ENCODE measurements at places on chromosomes 16 and 17.

DNA sequence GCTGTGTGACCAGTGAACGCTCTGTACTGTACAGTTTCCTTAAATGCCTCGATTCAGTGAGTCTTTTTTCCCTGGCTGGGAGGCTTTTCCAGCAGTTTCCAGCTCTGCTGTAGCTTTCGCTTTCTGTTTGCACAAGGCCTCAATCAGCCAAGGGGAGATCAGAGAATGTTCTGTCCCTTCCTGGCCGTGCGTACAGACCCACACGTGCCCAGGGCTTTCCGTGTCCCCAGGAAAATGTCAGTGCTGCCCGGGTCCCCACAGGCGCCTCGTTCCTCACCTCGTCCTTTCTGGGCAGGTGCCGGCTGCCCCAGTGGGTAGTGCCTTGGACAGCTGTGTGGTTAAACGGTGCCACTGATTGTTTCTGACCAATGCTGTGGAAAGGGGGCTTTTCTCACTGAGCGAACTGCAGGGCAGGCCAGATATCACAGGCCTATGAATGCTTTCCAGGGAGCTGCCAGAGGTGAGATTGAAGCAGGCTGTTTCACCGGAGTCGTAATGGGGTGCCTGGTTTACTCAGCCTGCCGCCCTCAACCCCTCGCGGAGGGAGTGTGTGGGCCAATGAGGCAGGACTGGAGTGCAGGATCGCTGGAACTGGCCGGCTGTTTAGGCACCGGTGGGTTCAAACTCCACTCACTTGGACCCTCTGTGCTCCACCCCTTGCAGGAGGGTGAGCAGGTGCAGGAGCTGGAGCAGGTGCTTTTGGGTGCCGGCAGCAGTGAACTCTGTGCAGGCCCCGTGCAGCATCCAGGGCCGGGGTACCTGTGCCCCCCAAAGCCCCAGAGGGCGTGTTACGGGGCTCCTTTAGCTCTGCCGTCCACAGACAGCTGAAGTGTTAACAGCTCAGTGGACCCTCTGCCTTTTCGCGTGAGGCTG lies 44.4 kb downstream of the ZNF778 start:
- no peak for DNase-seq

DNA sequence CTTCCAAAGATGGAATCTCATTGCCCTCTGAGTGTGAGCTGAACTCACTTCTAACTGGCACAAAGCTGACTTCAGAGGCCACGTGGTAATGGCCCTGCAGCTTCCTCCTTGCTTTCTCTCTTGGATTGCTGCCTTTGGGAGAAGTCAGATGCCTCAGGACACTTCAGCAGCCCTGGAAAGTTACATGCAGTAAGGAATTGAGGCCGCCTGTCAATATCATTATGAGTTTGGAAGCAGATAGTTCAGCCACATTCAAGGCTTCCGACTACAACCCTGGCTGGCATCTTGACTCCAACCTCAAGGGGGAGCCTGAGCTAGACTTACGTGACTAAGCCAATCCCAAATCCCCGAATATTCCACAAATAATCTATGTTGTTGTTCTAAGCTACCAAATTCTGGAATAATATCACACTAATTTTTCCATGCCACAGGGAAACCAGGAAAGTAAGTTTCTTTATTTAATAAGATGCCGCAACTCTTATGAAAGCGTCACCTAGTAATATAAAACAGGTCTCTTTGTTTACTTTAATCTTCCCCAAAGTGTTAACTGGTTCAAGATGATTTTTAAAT lies 13.6 kb downstream of the CEP20 start:
- DNase-seq, result peak; percentile 84

GRCh38 chr16:57472665-57473060 lies 10.2 kb downstream of the POLR2C start:
- no peak for DNase-seq

- DNase-seq, result no peak
Observed at GRCh38 chr17:57050306-57050705, 34.7 kb upstream of the AKAP1 start.

GRCh38 chr16:66486773-66487579 lies 59.9 kb downstream of the BEAN1 start:
- DNase-seq, result peak; percentile 93

DNA sequence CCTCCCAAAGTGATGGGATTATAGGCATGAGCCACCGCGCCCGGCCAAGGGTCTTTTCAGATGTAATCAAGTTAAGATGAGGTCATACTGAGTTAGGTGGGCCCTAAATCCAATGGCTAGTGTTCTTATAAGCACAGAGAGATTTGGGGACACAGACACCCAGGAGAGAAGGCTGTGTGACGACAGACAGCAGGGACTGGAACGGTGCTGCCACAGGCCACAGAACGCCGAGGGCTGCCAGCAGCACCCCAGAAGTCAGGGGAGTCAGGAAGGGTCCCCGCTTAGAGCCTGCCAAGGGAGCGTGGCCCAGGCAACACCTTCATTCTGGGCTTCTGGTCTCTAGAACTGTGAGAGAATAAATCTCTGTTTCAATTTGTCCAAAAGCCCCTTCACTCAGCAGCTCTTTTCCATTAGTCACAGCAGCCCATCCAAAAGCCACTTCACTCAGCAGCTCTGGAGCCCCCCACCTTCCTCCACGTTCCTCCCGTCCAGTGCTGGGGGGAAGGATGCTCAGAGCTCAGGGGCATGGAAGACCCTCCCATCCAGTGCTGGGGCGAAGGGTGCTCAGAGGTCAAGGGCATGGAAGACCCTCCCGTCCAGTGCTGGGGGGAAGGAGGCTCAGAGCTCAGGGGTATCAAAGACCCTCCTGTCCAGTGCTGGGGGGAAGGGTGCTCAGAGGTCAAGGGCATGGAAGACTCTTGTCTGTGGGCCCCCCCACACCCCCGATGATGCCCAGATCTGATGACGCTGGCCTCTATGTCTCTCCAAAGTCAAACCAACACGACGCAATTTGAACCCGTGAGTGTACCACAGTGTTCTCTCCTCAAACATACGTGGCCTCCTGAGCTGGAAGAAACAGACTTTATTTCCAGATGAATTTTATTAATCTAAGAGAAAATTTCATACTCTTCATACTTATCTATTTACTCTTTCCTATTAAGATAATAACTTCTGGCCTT lies 11.9 kb downstream of the RAB40B start:
- no peak for DNase-seq

DNA sequence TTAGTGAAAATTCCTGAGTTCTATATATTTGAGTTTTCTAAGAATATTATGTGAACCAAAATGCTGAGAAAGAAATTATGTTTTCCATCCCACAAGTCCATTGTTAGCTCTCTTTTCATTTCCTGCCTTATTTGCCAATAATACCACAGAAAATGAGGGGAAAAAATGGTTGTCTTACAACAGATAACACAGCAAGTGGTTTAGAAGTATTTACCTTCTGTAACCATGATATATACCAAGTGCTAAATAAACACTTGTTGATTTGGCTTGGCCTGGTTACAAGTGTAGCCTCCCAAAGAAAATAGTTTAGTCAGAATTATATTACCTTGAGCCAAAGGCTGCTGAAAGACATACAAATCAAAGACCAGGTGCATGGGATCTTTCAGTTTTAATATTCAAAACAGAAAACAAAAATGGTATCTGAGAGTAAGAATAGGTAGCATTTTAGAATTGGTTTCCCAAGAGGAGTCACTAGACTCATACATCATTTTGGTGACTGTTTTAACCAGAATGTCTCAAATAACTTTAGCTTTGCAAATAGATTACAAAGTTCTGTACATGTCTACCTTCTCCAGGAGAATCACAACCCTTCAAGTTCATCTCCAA lies 439.8 kb upstream of the DYNLRB2 start:
- DNase-seq, result no peak

DNA sequence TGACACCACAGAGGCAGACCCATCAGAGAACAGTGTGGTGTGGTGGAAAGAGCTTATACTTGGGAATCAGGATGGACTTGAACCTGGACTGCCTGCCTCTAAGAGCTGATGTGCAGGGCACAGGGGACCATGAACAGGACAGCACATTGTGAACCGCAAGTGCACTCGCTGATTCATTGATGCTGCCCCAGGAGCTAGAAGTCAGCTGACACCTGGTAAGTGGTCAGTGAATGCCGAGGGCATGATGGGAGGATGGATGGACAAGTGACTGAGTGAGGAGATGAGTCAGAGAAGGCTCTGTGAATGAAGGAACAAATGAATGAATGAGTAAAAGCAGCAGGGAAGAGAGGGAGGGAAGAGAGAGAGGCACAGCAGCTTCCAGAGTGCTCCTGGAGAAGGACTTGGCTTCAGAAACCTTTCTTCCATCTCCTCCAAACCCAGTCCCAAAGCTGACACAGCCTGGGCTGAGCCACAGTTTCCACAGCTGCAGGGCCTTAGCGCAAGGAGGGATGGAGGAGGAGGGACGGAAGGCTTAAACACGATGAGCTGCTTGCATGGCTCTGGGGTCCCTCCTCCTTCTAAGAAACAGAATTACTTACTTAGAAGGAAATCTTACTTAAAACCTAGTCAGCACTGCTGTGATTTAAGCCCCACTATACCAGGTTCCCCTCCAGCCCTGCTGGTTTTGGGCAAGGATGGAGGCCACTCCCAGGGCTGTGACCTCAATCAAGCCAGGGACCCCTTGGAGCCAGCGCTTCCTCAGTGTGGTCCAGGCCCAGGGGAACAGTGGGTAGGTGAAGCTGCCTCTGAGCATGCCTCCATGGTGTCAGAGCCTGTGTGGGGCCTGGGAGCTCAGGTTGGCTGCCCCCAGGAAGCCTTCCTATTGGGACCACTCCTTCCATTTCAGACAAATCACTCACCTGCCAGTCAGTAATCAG lies 184.6 kb downstream of the TMEM132E start:
- no peak for DNase-seq

- peak; percentile 85 for DNase-seq
Observed at GRCh38 chr16:85123891-85124635, 11.8 kb upstream of the CIBAR2 start.

DNA sequence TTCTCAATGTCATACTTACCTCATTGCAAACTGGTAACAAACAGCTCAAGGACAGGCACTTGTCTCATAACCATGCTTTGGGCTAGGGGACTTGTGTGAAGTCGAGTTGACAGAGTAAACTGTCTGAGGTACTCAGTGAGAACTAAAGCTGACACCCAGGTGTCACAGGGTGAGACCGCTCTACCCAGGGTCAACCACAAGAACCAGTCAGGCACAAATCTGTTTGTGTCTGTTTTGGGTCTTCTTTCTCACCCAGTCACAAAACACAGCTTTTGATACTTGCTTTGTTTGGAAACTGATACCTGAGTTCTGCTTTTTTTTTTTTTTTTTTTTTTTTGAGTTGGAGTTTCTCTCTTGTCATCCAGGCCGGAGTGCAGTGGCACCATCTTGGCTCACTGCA lies 161.1 kb downstream of the STX8 start:
- no peak for DNase-seq

DNA sequence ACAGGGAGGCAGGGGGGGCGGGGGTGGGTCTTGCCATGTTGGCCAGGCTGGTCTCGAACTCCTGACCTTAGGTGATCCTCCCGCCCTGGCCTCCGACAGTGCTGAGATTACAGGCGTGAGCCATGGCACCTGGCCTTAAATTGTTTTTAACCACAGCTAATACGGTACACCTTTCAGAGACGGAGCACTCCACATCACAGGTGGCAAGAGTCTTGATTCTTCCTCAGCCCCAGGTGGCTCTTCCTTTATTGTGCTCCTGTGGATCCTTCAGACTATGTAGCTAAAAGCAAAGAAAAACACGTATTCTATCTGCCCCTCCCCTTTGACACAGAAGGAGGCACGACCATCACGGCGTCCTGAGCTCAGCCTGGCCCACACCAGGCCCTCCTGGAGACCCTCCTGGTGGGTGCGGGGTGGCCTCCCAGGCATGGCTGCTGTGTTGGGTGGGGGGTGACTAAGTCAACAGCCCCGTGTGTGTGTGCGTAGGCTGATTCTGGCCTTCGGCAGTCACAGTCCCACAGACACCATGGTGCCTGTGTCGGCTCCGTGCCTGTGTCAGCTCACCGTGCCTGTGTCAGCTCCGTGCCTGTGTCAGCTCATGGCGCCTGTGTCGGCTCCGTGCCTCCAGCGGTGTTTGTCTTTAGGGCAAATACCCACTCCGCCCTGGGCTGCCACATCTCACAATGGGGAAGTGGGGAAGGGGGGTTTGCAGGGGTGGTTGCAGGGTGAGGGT lies 10.8 kb upstream of the SECTM1 start:
- no peak for DNase-seq

GRCh38 chr17:81518785-81519283 lies 6.2 kb upstream of the ACTG1 start:
- no peak for DNase-seq

- no peak for DNase-seq
Observed at GRCh38 chr17:55458287-55458900, 36.8 kb upstream of the MMD start.

- no peak for DNase-seq
Observed at GRCh38 chr17:6070913-6071511, 833 bp downstream of the WSCD1 start.

DNA sequence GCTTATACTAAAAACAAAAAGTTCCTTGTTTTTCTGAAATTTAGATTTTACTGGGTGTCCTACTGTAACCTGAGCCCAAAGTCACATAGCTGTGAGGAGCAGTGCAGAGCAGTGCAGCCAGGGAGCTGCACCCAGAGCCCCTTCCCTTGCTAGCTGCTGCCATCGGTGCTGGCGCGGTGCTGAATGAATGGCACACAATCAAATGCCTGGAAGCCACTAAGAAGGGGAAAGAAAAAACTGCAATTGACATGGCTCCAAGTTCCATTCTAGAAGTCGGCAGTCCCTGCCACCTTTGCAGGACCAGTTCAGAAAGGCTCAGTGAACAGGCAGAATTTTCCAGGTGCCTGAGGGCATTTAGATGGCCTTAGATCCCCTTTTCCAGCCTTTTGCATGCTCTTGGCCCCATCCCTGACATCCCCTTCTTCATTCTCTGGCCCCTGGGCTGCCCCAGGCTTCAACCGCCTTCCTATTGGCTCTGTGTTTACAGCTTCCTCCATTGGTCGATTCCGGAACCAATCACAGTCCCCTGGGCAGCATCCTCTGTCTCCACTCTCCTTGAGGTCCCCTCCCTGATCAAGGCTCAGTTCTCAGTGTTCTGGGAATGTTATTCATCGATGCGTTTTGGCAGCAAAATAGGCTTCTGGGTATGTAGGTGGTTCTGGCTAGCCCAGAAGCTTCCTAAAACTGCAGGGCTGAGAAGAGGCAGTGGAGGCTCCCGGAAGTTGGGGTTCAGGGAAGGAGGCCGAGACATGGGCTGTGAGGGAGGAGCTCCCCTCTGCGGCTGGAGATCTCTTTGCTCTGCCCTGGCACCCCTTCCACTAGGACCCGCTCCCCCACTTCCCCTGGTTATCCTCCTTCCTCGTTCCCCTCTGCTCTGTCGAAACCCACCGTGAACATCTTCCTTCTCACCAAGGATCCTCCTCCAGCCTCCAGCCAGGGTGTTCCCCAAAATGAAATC lies 37.9 kb downstream of the ATP2C2 start:
- no peak for DNase-seq

GRCh38 chr16:15521390-15521757 lies 87.0 kb downstream of the BMERB1 start:
- DNase-seq, result peak; percentile 1

- peak; percentile 57 for DNase-seq
Observed at GRCh38 chr17:31248986-31249834, 47.8 kb downstream of the OMG start.

GRCh38 chr16:12265108-12265507 lies 288.6 kb downstream of the SNX29 start:
- no peak for DNase-seq

GRCh38 chr16:79571065-79571902 lies 29.3 kb downstream of the MAF start:
- DNase-seq, result no peak

Measured in fibroblast of pulmonary artery (primary cell).